ENCODE measurements at places on chromosomes 4 and X. TPM values are rescaled to one million over a fixed set of nuclear protein-coding genes. Genes with fewer than 3 reads are reported as not detected.

GRCh38 chrX:49842621-49843020 lies 13.5 kb downstream of the PAGE4 start:
- no peak for DNase-seq

DNA sequence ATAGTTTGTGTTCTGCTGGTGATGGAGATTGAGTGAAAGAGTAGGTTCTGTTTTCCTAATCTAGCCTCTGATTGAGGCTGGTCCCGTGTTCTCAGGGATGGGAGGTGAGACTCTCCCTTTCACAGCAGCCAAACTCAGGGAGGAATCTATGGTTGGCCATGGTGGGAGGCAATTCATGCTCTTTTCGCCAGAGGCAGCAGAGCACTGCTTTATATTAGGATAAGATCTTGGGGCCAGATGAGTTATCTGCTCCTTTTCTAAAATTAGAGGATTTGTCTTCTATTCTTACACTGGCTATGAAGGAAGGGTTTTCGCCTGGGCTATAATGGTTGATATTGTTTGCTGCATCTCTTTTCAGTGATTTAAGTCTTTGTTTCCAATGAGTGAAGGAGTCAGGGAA lies 63.9 kb upstream of the NLGN4X start:
- no peak for DNase-seq

The CPE gene
- 417 TPM for total RNA-seq

GRCh38 chr4:75037252-75037651 lies 104.3 kb downstream of the PARM1 start:
- no peak for DNase-seq

The CXorf51B gene
- total RNA-seq = not detected

GRCh38 chr4:140497747-140498636 lies at the start of gene MGAT4D:
MGAT4D (minus strand) TSS chr4:140498293; CDS start chr4:140498222, 71 bp downstream.
- no peak for DNase-seq

GRCh38 chr4:76981644-76982043 lies 32.1 kb downstream of the SEPTIN11 start:
- DNase-seq = no peak

- no peak for DNase-seq
Measured at GRCh38 chrX:71928856-71929255, 18.2 kb downstream of the NHSL2 start.

- DNase-seq = no peak
Measured at GRCh38 chr4:140944199-140944515, 188.0 kb upstream of the TBC1D9 start.

The ARX gene
- total RNA-seq = not detected

DNA sequence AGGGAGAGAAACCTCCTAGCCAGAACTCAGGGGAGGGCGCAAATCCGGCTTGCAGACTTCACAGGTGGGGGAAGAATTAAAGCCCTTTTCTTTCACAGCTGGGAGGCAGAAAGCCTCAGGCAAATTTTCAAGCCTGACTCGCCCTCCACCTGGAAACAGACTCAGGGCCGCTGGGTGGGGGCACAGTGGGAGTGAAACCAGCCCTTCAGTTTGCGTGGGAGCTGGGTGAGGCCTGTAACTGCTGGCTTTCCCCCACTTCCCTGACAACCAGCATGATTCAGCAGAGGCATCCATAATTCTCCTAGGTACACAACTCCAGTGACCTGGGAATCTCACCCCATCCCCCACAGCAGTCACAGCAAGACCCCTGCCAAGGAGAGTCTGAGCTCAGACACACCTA lies 206.9 kb upstream of the INTU start:
- peak; percentile 33 for DNase-seq

DNA sequence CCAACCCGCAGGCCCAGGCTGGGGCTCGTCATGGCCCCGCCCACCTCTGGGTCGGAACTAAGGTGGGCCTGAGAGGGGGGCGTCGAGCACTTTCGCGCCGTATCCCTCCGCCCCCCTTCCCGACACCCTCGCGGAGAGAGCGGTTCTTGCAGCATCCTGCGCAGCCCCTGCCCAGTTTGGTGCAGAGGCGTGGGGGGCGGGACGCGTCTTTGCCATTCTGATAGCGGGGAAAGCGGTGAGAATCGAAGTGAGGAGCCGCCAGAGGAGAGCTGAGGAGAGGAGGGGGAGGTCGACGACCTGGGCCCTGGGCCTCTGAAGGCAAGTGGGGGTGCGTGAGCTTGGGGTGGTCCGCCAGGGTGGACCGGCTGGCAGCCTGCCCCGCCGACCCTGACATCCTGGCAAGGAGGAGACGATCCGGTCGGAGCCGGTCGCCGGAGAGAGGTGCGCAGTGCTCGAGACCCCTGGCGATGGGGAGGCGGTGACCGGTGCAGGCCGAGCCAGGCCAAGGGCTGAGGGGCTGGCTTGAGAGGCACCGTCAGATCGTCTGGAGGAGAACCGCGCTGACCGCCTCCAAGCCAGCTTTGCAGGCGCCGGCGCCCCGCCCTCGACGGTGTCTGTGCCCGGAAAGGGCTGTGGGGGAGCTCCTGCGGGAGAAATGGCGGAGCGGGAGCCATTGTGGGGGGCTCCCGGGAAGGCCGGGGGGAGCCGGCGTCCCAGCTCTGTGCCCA lies 25.5 kb downstream of the GPRASP3 start:
- DNase-seq = peak; percentile 59

GRCh38 chr4:89024051-89024675 lies 32.8 kb downstream of the FAM13A start:
- no peak for DNase-seq

- no peak for DNase-seq
Measured at GRCh38 chr4:5992828-5993321, 25.4 kb downstream of the C4orf50 start.

DNA sequence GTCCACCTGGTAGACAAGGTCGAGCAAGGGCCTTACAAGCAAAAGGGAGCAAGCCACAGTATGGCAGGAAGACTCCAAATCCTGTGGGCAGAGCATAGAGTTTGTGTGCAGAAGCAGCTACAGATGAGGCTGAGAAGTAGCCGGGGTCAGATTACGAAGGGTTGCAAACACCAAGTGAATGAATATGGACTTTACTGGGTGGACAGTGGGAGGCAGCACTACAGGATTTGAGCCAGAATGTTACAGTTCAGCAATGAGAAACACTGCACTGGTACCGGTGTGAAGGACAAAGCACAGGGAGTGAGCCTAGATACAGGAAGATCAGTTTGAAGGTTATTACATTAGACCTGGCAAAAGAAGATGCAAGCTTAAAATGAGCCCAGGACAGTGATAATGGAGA lies 46.1 kb upstream of the HOPX start:
- no peak for DNase-seq

GRCh38 chrX:13345438-13345837 lies 25.6 kb upstream of the ATXN3L start:
- DNase-seq = no peak

The GAGE12H gene
- total RNA-seq = not detected

DNA sequence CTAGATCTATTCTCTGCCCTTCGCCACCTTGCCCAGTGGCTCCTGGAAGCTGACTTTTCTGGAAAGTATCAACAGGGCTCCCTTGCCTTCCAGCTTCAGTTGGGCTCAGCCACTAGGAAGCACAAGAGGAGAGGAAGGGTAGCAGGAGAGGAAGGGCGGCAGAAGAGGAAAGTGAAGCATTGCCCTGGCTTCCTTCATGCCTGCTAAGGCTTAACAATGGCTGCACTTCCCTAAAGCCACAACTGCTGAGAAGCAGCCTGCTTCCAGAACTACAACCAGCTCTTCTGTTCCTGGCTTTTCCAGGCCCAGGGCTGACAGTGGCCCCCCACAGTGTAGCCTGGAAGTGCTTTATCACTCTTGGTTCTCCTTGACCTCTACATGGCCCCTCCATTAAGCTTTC lies 29.1 kb upstream of the PGM2 start:
- DNase-seq = no peak

The XAGE1A gene
- total RNA-seq = not detected

The SUPT20HL2 gene
- not detected for total RNA-seq

DNA sequence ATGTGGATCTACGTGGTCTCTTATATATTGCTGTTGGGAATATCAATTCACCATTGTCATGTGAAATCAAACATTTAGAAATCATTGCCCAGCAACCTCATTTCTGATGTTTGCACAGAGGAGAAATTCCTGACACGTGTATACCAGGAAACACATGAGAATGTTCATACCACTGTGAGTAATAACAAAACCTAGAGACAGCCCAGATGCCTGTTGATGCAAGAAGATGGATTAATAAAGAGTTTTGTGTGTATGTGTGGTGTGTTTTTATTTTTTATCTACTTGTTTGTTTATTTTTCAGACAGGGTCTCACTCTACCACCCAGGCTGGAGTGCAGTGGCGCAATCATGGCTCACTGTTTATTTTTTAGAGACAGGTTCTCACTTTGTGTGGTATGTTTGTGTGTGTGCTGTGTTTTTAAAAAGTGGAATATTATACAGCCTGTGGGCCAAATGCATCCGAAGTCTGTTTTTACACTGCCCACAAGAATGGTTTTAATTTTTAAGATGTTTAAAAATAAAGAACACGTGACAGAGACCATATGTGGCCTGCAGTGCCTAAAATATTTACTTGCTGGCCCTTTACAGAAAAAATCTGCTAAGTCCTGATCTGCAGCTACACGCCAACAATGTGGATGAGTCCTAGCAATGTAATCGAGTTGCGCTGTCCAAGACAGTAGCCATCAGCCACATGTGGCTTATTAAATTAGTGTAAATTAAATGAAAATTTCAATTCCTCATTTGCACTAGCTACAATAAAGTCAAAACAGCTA lies 39.2 kb downstream of the TXLNG start:
- no peak for DNase-seq

The ALPK1 gene
- total RNA-seq = 52.7 TPM

- peak; percentile 77 for DNase-seq
Measured at GRCh38 chr4:2402048-2402842, 16.2 kb downstream of the ZFYVE28 start.

DNA sequence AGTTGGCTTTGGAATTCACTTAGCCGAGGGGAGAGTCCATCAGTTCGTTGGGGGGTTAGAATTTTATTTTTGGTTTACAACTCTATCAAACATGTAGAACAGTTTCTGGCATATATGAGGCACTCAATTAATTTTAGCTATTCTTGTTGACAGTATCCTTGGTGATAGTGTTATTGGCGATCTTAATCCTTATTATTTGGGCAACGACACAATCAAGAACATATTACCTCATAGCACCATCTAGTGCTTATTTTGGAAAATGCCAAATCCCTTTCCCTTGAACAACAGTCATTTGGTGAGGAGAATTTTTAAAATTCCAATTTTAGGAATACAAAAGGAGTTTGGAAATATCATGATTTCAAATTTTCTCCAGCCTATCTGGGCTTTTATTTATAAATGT lies 17.9 kb upstream of the PGRMC1 start:
- no peak for DNase-seq

The RAP2C gene
- 24.7 TPM for total RNA-seq

DNA sequence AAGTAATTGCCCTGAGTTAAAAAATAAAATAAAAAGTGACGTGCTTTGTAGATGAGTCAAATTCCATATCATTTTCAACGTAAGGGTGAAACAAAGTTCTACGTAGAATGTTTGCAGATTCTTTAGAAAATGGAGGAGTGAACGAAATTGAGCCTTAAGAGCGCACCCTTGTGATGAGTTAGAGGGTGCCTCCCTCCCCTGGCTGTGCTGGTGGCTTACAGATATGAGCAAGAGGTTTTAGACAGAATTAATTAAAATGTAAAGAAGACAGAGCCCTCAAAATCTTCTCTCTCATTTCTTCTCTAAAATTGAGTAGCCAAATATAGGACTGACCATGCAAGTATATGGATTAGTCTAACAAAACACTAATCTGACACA lies 30.2 kb upstream of the LGI2 start:
- DNase-seq = no peak

DNA sequence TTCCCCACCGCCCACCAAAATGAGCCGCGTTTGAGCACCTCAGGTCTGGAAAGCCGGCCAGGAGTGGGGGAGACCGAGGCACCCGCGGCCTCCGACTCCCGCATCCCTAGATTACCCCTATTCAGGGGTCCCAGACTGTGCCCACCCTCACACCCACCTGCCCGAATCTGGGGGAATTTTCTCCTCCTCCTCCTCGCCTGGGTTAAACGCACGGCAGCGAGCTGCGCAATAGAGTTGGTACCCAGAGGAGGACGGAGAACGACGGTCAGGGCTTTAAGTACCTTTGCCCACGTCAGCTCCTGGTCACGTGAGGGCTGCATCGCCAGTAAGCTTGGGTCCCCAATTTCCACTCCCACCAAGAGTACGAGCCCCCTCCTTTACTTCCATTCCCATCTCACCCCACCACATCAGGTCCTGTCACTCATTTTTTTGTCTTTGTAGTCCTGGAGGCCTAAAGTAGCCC lies at the start of gene ARMCX2:
TSS of gene ARMCX2 (minus strand) at position 250 of the 463 bp plus-strand sequence. CDS start 2,262 bp downstream, outside the sequence.
- DNase-seq = peak; percentile 79

DNA sequence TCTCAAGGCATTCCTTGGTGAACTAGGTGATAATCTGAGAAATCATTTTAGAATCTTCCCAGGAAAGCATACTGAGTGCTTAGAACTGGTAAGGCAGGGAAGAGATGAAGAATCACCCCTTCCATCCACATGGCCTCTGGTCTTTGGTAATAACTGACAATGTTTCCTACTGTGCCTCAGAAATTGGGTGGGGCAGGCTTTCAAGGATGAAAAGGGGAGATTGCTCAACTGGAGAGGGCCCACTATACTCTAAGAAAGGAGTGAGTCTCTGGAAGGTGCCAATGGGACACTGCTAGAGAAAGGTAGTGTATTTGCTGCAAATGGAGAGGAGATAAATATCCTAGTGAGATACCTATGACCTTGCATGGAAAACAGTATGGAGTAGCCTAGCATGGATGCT lies 135.0 kb upstream of the SCML1 start:
- no peak for DNase-seq

The BST1 gene
- 9.3 TPM for total RNA-seq

The MAGEA11 gene
- total RNA-seq = not detected

GRCh38 chr4:182847576-182848450 lies 69.4 kb downstream of the DCTD start:
- peak; percentile 41 for DNase-seq

GRCh38 chrX:49282647-49283011 lies 13.0 kb downstream of the PPP1R3F start:
- DNase-seq = no peak

GRCh38 chr4:68347845-68348244 lies 2.0 kb downstream of the YTHDC1 start:
- no peak for DNase-seq

- DNase-seq = no peak
Measured at GRCh38 chr4:129823105-129823504, 727.2 kb downstream of the C4orf33 start.

- DNase-seq = no peak
Measured at GRCh38 chr4:172287117-172287516, 473.9 kb downstream of the GALNTL6 start.

The CSAG2 gene
- not detected for total RNA-seq

GRCh38 chrX:155113097-155113496 lies 41.8 kb downstream of the BRCC3 start:
- no peak for DNase-seq

- DNase-seq = no peak
Measured at GRCh38 chr4:7877176-7877575, 62.5 kb downstream of the AFAP1 start.

The TMEM154 gene
- 5.4 TPM for total RNA-seq

The AKAP14 gene
- total RNA-seq = not detected

GRCh38 chr4:185335579-185335978 lies 60.1 kb downstream of the LRP2BP start:
- DNase-seq = no peak

All from aorta (tissue), 5 donors.